T-helper 17 cell (primary cell): ENCODE measurements at places on chromosomes 3 and 15. TPM values are rescaled to one million over a fixed set of nuclear protein-coding genes. Genes with fewer than 3 reads are reported as not detected.

The GRIP2 gene
- total RNA-seq: not detected

The ECE2 gene
- total RNA-seq: not detected

The CA12 gene
- total RNA-seq: not detected

The SPTBN5 gene
- total RNA-seq: 1.9 TPM

The BSN gene
- 0.12 TPM for total RNA-seq

The GRM2 gene
- 2.2 TPM for total RNA-seq

The LDHAL6B gene
- not detected for total RNA-seq

The SOX2 gene
- total RNA-seq: not detected

- no peaks in the 10 kb centered on the region for H3K36me3 ChIP-seq
- H3K4me1 ChIP-seq: no peaks in the 10 kb centered on the region
Measured at GRCh38 chr15:88752951-88753350, 50.3 kb upstream of the ACAN start.

DNA sequence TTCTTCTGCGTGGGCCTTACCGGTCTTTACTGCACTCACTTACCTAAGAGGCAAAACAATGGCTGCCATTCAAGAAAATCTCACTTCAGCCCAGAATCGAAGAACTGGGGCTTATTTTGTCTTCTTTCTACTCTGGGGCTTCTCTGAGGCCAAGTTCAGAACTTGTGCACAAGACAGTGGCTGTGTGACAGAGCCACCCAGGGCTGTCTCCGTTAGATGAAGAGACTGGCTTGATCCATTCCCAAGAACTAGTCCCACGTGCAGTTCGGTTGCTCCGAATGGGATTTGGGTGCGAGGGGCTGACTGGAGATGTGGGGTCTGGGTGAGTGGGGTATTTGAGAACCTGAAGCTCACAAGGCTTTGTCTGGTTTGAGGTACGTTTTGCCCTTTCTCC lies 795 bp upstream of the TCF12 start:
- peak overlapping the region; percentile 96 for H3K4me3 ChIP-seq
- peaks cover 19% of the 10 kb centered on the region for H3K4me1 ChIP-seq
- H3K36me3 ChIP-seq: no peaks in the 10 kb centered on the region
- DNase-seq: no peak
- H3K27me3 ChIP-seq: no peaks in the 10 kb centered on the region

DNA sequence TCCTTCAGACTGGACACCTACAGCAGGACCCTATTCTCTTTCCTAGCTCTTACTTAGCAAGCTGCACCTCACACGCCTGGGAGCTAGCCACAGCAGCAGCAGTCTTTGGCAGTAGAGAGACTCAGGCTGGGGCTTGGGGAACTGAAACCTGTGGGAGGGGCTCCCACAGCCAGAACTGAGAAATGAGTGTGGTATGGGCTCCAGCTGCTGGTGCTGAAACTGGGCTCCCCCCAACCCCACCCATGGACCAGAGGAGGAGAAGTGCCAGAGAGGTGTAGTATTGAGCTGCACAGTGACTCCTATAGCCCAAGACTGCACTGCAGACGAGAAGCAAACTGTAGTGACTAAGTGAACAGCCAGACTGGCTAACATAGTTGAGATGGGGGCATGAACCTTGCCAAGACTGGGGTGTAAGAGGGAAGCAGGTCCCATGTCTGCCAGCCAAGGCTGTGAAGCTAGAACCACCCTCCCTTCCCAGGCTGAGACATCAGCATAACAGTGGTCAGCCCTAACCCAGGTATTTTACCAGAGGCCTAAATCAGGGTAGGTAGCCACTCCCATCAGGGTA lies 62.5 kb downstream of the MYO5A start:
- no peaks in the 10 kb centered on the region for H3K27me3 ChIP-seq
- H3K27ac ChIP-seq: peak overlapping the region; percentile 99
- DNase-seq: no peak
- peaks cover 7% of the 10 kb centered on the region for H3K36me3 ChIP-seq
- peaks cover 37% of the 10 kb centered on the region for H3K4me1 ChIP-seq
- H3K4me3 ChIP-seq: peak overlapping the region; percentile 21

GRCh38 chr15:66635006-66635405 lies 67.0 kb upstream of the SMAD6 start:
- no peak overlapping the region for H3K27ac ChIP-seq
- H3K27me3 ChIP-seq: peaks cover 12% of the 10 kb centered on the region
- DNase-seq: no peak
- peaks cover 5% of the 10 kb centered on the region for H3K4me1 ChIP-seq
- H3K36me3 ChIP-seq: no peaks in the 10 kb centered on the region

GRCh38 chr3:15081960-15082664 lies 16.8 kb downstream of the RBSN start:
- DNase-seq: no peak
- peaks cover 19% of the 10 kb centered on the region for H3K36me3 ChIP-seq
- peak overlapping the region; percentile 29 for H3K27ac ChIP-seq
- H3K4me1 ChIP-seq: peaks cover 10% of the 10 kb centered on the region
- no peak overlapping the region for H3K4me3 ChIP-seq
- H3K27me3 ChIP-seq: no peaks in the 10 kb centered on the region

- no peak overlapping the region for H3K27ac ChIP-seq
- H3K4me3 ChIP-seq: no peak overlapping the region
- H3K27me3 ChIP-seq: peaks cover 11% of the 10 kb centered on the region
- no peak for DNase-seq
Measured at GRCh38 chr3:54347060-54347459, 224.7 kb downstream of the CACNA2D3 start.

- H3K27ac ChIP-seq: no peak overlapping the region
- no peak overlapping the region for H3K4me3 ChIP-seq
- H3K4me1 ChIP-seq: no peaks in the 10 kb centered on the region
- H3K36me3 ChIP-seq: no peaks in the 10 kb centered on the region
Measured at GRCh38 chr3:36679384-36680200, 84.8 kb downstream of the DCLK3 start.

GRCh38 chr3:43727930-43728329 lies 37.2 kb downstream of the ABHD5 start:
- H3K27me3 ChIP-seq: no peaks in the 10 kb centered on the region
- H3K4me1 ChIP-seq: no peaks in the 10 kb centered on the region
- DNase-seq: no peak
- H3K4me3 ChIP-seq: no peak overlapping the region
- no peak overlapping the region for H3K27ac ChIP-seq
- peaks cover 2% of the 10 kb centered on the region for H3K36me3 ChIP-seq

GRCh38 chr3:43030162-43030935 lies 51.2 kb downstream of the GASK1A start:
- no peaks in the 10 kb centered on the region for H3K36me3 ChIP-seq
- DNase-seq: no peak
- no peak overlapping the region for H3K4me3 ChIP-seq
- peaks cover 6% of the 10 kb centered on the region for H3K27me3 ChIP-seq

- H3K4me1 ChIP-seq: peaks cover 13% of the 10 kb centered on the region
- H3K27me3 ChIP-seq: peaks cover 21% of the 10 kb centered on the region
- no peaks in the 10 kb centered on the region for H3K36me3 ChIP-seq
Measured at GRCh38 chr15:74830868-74831267, 4.4 kb downstream of the CPLX3 start.

DNA sequence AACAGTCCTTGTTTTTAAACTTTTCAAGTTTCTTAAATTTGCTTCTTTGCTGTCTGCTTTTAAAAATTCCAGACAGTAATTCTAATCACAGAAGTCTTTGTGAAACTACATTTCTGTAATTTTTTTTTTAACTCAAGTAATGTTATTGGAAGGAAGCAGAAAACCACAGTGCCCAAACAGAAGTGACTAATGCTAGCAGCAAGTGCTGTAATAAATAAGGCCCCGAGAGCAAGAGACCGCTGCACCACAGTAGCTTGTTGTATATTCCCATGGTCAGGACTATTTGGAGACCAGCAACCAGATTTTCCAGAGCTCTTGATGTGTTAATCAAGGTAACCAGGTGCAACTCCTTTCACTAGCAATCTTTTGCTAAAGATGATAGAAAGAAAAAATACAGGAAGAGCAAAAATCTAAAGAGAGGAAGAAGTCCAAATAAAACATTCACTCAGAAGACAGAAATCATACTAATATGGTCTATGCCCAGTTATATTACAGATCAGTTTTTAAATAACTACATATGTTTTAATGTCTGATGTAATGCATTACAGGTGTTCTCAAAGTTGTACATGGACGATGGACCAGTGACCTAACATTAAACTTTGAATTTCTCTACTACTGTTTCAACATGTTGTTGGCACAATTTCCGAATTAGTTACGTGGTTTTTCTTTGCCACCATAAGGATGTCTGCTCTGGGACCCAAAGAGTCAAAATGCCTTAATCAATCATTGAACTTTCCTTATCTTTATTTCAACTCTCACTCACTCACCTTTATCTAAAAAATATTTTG lies 36.4 kb downstream of the WWTR1 start:
- H3K27me3 ChIP-seq: peaks cover 15% of the 10 kb centered on the region
- H3K4me3 ChIP-seq: no peak overlapping the region
- H3K4me1 ChIP-seq: peaks cover 2% of the 10 kb centered on the region

DNA sequence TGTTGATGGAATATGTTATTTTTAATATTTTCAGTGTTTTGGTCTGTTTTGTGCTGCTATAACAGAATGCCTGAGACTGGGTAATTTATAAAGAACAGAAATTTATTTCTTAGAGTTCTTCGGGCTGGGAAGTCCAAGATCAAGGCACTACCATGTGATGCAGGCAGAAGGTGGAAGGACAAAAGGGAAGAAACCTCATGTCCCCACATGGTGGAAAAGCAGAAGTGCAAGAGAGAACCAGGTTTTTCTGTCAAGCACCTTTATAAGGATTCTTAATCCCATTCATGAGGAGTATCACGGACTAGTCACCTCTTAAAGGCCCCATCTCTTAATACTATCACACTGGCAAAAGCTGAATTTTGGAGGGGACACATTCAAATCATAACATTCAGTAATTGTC lies 57.9 kb upstream of the EPHB3 start:
- H3K36me3 ChIP-seq: no peaks in the 10 kb centered on the region
- H3K4me1 ChIP-seq: peaks cover 2% of the 10 kb centered on the region
- no peak for DNase-seq
- peaks cover 68% of the 10 kb centered on the region for H3K27me3 ChIP-seq
- H3K27ac ChIP-seq: no peak overlapping the region
